ENCODE measurements at places on chromosomes 2 and 18.

DNA sequence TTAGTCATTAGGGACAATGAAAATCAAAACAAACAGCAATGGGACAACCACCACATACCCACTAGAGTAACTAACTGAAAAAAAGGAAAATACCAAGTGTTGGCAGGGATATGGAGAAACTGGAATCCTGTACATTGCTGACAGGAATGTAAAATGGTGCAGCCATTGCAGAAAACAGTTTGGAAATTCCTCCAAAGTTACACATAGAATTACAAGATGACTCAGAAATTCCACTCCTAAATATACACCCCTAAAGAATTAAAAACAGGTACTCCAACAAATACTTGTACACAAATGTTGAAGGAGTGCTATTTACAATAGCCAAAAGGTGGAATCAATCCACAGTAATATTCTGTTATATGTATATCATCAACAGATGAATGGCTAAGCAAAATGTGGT lies 110.9 kb downstream of the ROCK1 start:
- DNase-seq, result no peak

DNA sequence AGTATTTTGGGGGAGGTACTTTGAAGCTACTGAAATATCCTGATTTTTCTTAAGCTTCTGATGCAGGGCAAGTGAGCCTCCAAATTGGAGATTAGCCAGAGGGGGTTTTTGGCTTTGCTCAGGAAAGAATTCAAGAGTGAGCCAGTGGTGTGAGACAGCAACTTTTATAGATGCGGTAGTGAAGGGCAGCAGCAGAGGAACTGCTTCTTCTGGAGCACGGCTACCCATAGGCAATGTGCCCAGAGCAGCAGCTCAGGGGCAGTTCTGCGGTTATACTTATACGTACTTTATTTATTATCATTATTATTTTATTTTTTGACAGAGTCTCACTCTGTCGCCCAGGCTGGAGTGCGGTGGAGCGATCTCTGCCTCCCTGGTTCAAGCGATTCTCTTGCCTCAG lies 19.8 kb upstream of the NT5DC4 start:
- DNase-seq, result no peak

- no peak for DNase-seq
These were observed 50.7 kb downstream of the DYNAP start for GRCh38 chr18:54641734-54642133.

GRCh38 chr18:13893418-13893760 lies 21.9 kb downstream of the MC2R start:
- DNase-seq, result no peak

DNA sequence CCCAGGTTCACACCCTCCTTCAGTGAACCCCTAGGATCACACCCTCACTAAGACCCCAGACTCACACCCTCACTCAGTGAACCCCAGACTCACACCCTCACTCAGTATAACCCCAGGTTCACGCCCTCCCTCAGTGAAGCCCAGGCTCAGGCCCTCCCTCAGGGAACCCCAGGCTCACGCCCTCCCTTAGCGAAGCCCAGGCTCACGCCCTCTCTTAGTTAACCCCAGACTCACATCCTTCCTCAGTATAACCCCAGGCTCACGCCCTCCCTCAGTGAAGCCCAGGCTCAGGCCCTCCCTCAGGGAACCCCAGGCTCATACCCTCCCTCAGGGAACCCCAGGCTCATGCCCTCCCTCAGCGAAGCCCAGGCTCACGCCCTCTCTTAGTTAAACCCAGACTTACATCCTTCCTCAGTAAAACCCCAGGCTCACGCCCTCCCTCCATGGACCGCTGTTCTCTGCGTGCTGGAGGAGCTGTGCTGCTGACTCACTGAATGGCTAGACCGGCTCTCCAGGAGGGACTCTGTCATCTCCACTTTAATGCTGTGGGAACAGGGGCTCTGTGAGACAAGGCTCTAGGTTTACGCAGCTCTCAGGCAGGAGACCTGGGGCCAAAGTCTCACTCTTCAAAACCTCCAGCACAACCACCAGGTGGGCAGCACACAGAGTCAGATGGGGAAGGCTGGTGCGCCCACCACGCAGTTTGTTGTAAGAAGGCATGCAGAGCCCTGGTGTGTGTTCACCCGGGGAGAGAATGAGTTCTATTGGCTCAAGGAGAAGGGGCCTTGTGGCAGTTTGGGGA lies 506.9 kb upstream of the MYT1L start:
- DNase-seq, result no peak
